Stimulated activated CD8-positive, alpha-beta memory T cell treated with anti-CD3 and anti-CD28 coated beads, Interleukin-15, amount 100 ng/mL, for 24 hours (primary cell): ENCODE measurements at places on chromosomes 12 and 14.

DNA sequence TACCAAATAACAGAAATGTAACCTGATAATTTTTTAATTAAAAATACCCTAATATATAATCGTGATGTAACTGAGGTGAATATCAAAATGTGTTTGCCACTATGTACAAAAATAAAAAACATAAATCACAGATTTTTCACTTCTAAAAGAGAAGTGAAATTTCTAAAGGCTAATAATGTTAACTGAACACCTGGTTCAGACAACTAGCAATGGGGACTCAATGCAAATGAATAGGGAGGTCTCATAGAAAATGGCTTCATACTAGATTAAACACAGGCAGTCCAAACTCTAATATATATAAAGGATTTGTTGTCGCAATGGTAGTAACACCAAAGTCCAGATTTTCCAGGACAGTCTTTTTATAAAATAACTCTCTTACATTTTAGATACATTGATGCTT lies 365.4 kb upstream of the ATP2B1 start:
- no peak for DNase-seq

GRCh38 chr12:92928421-92928961 lies 604 bp downstream of the EEA1 start:
- peak; percentile 26 for DNase-seq

DNA sequence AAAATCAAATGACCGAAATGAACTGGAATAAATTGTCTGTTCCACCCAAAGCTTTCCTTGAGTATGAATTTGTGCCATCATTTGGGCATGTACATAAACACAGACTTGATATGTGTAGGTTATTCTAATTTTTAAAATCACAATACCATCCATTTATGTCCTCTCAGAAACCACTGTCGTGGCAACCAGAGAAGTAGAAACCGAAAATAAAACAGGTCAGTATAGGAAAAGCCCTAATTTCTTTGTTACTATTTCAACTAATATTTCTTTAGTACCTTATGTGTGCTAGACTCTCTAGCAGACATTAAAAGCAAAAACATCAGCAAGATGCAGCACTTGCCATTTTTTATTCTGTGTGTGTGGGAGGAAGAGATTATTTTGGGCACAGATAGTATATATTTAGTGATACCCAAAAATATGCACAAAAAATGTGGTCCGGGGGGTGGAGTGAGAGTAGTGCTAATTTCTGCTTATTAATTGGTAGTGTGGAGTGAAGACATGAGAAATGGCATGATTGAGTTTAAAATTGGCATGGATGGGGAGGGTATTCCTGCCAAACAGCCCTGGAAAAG lies 130.8 kb upstream of the CNTN1 start:
- no peak for DNase-seq

GRCh38 chr14:105467249-105467941 lies 7.2 kb upstream of the CRIP2 start:
- DNase-seq, result no peak

DNA sequence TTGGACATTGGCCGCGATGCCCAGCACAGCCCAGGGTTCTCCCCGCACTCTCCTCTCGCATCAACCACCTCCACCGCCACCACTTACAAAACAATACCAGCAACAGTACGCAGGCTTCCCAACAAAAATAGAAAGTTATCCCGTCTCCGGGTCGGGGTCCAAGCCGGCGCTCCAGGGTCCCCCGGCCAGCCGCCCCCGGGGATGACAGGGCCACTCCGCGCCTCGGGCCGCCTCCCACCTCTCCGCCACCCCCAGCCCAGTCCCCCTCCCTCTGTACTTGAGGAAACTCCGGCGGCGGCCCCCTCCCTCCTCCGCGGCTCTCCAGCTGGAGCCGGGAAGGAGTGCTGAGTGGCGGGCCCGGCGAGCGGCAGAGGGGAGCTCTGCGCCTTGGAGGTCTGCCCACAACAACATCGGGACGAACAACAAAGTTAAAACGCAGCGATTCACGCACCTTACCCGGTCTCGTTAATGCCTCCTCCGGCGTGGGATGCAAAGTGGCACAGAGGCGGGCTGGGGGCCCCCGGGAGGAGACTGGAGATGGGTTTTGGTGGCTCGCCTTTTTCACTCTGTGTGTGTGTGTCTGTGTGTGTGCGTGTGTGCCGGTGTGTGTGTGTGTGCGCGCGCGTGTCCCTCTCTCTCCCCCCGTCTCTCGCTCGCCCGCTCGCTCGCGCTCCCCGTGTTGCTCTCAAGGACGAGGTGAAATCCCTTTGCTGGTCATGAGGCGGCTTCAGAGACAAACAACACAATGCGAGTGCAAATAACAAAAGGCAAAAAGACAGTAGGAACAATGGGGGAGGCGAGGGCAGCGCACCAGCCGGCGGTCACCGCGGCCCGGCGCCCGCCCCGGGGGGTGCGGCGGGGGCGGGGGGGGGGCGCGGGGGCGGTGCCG lies 386.8 kb downstream of the BCAT1 start:
- no peak for DNase-seq

DNA sequence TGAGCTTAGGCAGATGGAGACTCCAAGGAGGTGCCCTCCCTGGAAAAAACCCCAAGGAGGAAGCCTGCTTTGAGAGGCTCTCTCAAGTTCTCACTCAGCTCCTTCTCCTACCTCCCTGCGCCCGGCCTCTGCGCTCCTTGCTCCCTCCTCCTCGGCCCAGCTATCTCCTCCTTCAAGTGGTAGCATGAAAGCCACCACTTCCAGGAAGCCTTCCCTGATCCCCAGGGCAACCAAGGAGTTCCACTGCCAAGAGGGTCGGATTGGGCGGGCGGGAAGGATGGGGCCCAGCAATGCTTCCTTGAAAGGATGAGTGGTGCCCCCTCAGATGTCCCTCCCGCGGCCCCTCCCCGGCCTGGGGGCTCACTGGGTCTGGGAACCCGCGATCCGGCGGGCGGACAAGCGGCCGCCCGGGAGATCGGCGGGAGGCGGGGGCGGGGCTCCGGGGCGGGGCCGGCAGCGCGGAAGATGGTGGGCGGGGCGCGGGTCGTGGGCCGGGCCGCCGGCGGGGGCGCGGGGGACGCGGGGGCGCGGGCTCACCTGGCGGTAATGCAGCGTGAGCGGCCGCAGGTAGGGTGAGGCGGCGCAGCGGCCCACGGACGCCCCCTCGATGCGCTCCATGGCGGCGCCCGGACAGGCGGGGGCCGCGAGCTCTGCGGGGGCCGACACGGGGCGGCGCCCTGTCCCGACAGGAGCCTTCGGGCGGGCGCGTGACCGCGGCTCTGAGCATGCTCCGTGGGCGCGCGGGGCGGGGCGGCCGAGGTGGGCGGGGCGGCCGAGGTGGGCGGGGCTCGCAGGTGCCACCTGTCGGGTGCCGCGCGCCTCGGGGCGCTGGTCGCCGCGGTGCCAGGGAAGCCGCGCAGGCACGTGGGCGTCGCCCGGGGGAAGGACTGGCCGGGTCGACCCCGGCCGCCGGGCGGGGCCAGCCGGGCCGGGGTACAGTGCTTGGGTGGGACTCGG lies at the start of gene NUDT14:
Gene NUDT14 (minus strand): TSS at position 721 of the 957 bp plus-strand sequence. CDS start 103 bp downstream, at position 618.
- DNase-seq, result peak; percentile 85

DNA sequence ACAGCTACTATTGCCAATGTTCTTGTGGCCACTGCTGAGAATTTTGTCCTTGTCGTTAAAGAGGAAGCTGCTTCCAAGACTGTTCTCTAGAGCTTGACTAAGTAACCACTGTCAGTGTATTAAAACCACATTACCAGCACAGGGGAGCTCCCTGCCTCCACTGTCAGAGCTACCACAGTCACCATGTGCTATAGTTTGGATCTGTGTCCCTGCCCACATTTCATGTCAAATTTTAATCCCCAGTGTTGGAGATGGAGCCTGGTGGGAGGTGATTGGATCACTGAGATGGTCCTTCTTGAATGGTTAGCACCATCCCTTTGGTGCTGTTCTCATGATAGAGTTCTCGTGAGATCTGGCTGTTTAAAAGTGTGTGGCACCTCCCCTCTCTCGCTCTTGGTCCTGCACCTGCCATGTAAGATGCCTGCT lies 23.2 kb upstream of the RAP1B start:
- DNase-seq, result no peak

- DNase-seq, result no peak
These were observed 50.7 kb upstream of the MAP1LC3B2 start for GRCh38 chr12:116508145-116509121.

DNA sequence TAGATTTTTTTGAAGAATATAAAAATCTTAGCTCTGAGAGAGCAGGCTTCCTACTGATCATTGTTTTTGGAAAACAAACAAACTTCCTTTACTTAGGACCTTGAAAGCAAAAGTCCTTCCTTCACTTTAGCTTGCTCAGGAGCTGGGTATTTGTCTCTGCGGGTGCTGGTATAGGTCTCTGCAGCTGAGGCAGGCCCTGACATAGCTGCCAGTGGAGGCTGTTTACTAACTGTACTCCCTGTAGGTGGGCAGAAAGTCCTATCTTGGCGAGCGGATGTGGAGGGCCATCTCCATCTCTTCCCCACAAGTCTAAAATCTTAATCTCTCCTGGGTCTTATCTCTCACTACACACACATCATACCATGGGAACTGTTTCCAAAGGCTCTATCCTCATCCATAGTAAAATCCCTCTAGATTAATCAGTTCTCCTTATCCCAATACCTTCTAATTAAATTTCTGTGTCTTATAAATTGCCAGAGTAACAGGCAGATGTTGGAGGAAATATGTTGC lies 4.1 kb upstream of the MIA2 start:
- no peak for DNase-seq

DNA sequence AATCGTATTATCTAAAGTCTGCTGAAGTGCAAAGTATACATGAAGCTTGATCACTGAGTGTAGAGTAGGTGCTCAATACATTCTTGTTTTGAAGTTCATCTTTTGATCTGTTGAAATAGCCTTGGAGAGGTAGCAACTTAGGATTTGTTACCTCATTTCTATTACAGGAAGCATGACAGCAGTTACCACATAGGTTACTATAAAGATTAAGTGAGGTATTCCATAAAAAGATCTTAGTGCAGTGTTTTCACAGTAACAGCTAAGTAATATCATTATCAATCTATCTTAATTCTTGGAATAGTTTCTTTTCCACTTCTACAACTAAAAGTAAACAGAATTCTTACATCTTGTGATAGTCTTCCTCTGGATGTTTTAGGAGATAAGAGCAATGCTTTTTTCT lies 50.9 kb downstream of the BTBD7 start:
- DNase-seq, result no peak

DNA sequence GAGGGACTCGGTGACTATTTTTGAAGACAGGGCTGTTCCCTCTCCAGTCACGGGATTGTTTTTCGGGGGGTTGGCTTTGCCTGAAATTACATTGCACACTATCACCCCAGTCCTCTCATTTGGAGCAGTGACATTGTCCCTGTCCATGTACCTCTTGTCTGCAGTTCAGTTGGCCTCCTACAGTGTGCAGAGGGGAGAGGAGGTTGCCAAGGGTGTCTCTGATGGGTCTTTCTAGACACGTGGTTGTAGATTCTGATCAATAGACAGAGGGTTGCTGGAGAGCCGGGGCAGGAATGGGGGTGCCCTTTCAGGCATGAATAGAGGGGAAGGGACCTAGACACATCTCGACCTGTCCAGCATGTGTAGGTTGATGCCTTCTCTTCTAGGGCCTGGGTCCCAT lies 1.2 kb downstream of the TMEM120B start:
- DNase-seq, result no peak

DNA sequence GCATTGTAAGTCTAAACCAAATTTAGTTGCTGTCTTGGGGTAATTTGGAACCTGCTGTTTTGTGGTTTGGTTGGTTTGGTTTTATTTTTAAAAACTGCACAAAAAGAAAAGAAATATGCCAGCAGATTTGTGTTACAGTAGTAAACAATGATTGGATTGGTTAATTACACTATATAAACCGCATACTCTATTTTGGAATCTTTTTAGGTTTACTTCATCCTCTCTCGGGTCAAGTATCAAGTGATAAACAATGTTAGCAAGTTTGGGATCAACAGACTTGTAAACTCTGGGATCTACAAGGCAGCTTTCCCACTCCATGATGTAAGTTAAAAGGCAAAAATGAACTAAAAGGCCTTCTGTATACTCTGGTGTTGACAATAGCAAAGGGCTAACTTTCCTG lies 132.4 kb downstream of the ANO6 start:
- DNase-seq, result no peak

DNA sequence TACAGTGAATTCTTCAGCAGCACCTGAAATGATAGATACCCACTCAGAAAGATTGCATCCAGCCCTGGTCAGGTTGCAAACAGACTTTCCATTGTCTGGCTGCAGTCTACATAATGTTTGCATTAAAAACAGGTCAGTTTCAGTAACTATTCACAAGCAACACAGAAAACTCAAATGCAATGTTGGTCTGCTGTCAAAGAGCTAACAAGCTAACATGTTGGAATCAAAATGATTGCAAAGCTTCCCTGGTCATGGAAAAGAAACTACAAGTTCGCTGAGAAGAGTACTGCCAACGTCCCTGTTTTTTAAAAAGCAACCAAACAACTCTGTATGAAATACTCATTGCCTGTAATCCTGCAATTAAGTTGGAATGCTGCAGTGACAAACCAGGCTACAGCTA lies 374.7 kb downstream of the ADAMTS20 start:
- no peak for DNase-seq

- no peak for DNase-seq
These were observed 3.9 kb upstream of the TUNAR start for GRCh38 chr14:95872777-95873176.

GRCh38 chr12:116861320-116861719 lies 19.9 kb downstream of the HRK start:
- DNase-seq, result no peak

DNA sequence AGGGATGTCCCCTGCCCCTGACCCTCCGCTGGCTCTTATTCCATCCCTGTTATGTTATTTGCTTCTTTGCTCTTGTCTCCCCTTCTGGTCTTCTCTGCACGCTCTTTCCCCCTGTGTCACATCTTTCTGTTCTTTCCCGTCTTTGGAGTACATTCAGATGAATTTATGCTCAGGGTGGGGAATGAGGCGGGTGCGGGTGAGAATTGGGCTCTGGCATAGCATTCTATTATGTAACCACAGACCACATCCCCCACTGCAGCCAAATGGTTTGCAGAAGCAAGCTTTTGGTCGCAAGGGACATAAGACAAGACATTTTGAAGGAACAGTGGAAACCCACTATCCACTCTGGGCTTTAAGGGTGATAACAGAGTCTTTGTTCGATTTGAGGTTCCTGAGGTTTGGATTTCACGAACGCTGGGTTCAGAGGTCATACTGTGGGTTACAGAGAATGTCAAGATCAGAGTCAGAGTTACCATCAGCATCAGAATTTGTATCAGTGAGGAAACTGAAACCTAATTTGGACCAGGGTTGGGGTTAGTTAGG lies 3.8 kb downstream of the ENDOU start:
- DNase-seq, result no peak

GRCh38 chr12:25971654-25972041 lies 13.2 kb downstream of the RASSF8 start:
- no peak for DNase-seq

- no peak for DNase-seq
These were observed 1.5 kb downstream of the CORO1C start for GRCh38 chr12:108729612-108730364.
